ENCODE measurements at places on chromosomes 11 and 22. TPM values are rescaled to one million over a fixed set of nuclear protein-coding genes. Genes with fewer than 3 reads are reported as not detected.

Gene SPINDOC
- 17.8 TPM for total RNA-seq

Gene DKK3
- 160 TPM for total RNA-seq

Gene KLHDC7B
- total RNA-seq: 0.62 TPM

Gene CCDC73
- total RNA-seq: 0.09 TPM

Gene ZBTB3
- total RNA-seq: 14.8 TPM
